ENCODE measurements at places on chromosomes 5 and 9.

DNA sequence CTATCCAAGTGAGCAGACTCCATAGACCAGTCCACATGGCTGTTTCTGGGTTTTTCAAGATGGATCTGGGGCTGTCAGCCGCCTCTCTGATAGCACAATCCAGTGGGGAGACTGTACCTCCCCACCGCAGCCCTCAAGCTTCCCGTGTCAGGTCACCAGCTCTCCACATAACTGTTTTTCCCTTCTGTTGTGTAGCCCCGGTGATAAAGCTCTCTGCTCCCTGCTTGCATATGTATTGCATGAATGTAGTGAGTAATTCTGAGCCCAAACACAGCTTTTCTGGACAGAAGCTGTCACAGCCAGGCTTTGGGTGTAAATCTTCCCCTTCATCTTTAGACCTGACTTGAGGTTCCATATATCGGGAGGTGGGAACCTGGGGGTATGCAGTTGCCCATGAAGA is 23.1 kb upstream of the CFAP157 start:
- DNase-seq, result peak; percentile 78

- DNase-seq, result no peak
Observed at GRCh38 chr9:134406366-134407120, 80.3 kb downstream of the RXRA start.

DNA sequence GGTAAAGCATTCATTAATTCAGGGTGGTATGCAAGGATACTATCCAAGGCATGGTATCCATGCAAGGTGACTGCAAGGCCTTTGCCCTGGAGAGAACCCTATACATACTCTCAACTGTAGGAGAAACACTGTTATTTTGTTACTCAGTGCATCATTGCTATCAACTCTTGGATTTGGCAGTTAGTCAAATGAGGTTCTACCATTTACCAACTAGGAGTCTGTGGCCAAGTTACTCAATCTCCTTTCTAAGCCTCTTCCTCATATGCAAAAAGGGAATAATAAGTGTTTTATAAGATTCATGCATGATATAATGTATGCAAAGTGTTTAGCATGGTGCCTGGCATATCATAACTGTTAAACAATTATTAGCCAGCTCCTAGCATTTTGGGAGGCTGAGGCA is 4.0 kb downstream of the PCDHGC3 start:
- no peak for DNase-seq

DNA sequence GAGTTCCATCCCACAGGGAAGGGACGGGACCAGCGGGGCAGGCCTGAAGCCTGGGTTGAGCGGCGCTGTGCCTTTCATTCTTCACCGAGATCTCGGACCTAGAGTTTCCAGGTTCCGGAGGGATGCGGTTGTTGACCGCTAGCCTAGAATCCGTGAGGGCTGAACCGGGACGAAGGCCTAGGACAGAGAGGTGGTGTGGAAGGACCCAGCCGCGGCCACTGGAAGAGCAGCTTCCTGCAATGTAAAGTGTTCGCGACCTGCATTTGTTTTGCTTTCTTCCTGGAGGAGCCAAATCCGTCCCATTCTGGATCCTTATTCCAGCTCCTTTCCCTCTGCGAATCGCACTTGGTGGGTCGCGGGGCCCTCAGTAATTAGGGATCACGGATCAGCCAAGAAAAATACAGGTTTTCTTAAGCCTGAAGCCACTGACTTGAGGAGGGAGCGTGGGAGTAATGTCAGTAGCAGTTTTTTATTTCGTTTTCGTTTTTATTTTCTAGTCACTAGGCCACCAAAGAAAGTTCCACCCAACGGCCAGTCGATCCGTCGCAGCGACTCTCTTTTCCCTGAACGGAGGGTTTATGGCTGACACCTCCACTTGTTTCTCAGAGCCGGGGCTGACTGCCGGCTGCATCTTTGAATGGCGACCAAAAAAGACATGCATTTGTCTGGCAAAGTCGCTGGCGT is 48.6 kb downstream of the ANXA2R start:
- no peak for DNase-seq

DNA sequence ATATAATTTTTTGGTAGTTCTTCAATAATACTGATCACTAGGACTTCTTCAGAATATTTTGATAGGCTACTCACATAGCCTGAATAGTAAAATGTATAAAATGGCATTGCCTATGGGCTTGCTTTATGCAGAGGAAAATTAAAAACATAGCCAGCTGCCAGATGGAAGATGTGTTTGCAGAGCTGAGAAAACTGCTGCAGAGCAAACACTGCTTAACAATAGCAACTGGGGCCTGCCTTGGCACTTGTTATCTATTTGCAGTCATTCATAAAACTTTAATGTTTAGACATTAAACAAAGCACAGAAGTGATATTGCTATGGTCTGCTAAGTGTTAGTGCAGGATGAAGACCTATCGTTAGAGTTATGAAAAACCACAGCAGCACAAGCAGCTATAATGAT is 151.5 kb upstream of the SMC2 start:
- no peak for DNase-seq

GRCh38 chr9:87277346-87277745 is 220.3 kb upstream of the DAPK1 start:
- peak; percentile 57 for DNase-seq

GRCh38 chr9:126690431-126691051 is 76.8 kb downstream of the LMX1B start:
- DNase-seq, result no peak

DNA sequence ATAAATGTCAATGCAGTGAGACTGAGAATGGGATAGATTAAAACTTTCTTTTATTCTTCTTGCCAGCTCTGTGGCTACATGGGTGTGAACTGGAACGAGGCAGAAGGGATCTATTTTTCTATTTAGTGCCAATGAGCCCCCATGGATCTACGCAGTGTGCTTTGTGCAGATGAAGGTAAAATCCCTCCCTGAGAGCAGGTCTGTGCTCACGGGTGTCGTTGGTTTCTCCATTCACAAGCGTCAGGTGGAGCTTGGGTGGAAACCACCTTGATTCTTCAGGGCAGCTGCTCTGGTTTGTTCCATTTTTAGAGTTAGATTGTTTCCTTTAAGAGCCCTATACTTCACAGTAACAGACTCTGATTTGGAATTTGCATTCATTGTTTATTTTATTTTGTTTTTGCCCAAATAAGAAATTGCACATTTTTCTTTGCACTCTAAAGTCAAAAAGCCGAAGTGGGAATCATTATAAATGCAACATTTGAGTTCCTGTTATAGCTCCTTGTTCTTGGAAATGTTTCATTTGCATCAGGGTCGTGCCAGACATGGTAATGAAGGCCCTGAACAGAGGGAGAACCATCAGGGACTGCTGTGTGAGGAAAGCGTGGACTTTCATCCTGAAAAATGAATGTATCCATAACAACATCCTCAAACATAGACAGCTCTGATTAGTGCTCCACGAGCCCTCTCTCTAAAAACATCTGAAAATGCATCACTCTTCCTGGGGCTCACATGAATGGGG is 31.1 kb upstream of the BICD2 start:
- DNase-seq, result no peak

DNA sequence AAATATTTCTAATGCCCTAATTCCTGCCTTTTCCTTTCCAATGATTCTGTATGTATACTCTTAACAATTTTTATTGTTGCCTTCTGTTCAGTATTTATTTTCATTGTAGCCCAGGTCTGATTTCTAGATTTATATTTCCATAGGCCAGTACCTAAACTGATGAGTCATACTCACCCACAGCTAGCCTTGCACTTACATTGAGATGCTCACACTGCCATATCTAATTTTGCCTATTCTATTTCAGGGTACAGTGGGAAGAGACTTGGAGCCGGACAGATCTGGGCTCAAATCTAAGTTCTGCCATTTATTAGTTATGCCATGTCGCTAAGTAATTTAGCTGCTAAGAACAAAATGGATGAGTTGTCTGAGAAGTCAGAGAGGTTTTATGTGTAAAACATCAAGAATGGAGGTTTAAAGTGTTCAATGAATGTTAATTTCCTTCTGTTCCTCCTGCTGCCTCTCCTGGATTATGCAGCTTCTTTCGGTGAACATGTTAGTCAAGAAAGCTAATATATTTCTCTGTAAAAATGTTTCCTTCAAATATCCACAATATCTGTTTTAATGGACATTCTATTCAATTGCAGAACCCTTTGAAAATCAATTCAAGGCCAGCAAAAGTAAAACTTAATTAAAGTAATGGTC is 62.3 kb upstream of the CDK5RAP2 start:
- no peak for DNase-seq
